HFFc6 (cell line): ENCODE measurements at places on chromosomes 1 and 21.
A peak's percentile ranks its signal among the peaks of the same experiment; 100 is the strongest.

DNA sequence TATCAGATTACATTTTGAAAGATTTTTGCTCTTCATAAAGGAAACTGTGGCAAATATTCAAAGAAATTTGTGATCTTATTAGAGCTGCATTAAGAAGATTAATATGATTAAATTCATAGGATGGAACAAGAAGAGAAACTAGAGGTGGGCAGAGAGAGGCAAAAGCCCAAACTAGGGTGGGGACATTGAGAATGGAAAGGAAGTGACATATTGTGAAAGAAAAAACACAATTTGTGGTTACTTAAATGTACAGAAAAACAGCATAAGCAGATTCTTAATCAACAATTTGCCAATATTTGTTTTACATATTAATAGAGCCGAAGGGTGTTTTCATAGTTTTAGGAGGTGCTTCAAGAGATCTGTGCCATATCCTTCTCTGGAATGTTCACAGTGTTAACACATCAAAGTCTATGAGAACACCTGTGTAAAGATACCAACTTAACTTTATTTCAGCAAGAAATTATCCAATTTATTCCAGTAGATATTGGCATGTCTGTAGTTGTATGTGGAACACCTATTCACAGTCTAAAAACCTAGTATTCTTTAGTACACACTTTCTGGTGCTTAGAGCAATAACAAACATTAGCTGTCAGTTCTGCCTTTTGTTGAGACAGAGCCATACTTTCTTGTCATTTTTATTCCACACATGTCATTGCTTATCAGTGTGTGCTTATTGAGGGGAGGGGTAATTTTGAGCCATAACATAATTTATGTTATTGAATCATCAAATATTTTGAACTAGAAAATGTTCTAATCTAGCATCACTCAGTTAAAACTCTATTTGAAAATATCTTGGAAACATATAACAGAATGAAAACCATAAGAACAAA is 401.5 kb downstream of the PTPRC start:
- DNase-seq, result no peak
- H3K27me3 ChIP-seq, result no peaks in the 10 kb centered on the region; the same call in 1 of the 2 replicates
- H3K36me3 ChIP-seq, result no peaks in the 10 kb centered on the region
- no peak overlapping the region for H3K4me3 ChIP-seq
- H3K27ac ChIP-seq, result no peak overlapping the region

DNA sequence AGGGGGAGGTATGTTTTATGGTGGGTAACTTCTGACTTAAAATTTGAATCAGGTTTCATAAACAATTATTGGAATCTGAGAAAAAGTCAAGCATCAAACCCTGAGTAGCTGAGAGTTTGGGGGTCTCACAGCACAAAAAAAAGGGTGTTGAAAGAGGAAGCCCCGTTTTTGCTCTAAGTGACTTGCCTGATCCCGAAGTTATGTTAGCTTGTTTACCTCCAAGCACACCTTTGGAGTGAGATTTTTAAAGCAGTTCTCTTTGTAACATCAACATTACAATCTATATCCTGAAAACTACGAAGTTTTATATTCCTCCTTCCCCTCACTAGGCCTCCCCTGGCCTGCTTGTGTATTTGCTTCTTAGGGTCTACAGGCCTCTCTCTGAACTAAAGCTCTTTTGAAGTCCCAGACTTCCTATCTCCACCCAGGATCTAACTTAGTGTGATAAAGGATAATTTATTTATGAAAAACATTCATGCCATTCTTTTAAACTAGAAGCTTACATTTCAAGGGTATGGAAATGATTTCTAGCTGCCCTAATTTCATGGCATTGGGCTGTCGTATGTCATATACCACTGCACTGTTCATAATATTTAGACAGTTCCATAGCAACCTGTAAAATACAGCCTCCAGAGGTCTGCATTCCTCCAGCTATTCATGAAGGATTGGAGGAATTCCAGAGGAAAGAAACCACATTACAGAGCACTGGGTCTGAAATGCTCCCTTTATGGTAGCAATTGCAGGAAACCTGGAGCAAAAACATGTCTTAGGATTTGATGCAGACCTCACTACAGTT is 36.1 kb upstream of the RGS1 start:
- H3K27me3 ChIP-seq, result peaks cover 2% of the 10 kb centered on the region
- peak overlapping the region; percentile 51 for H3K4me3 ChIP-seq
- peak; percentile 98 for DNase-seq
- no peaks in the 10 kb centered on the region for H3K36me3 ChIP-seq

DNA sequence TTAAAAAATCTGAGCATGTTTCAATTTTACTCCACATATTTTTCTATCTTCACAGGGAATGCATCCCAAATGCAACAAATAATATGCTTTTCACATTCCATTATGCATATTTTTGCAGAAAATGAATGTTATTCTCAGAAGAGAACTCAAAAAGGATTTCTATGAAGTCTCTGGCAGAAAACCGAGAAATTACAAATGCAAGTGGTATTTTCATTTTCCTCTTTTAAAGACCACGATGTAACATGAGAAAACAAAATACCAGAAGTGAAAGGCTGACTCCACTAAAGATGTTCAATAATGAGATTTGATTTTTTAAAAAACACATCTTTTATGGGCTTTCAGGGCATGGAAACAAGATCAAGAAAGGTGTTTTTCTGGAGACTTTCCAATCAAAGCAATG is 5.0 kb upstream of the PDC start:
- DNase-seq, result no peak
- H3K4me1 ChIP-seq, result peaks cover 7% of the 10 kb centered on the region
- H3K4me3 ChIP-seq, result no peak overlapping the region
- no peaks in the 10 kb centered on the region; the same call in 1 of the 2 replicates for H3K27me3 ChIP-seq
- H3K27ac ChIP-seq, result no peak overlapping the region

DNA sequence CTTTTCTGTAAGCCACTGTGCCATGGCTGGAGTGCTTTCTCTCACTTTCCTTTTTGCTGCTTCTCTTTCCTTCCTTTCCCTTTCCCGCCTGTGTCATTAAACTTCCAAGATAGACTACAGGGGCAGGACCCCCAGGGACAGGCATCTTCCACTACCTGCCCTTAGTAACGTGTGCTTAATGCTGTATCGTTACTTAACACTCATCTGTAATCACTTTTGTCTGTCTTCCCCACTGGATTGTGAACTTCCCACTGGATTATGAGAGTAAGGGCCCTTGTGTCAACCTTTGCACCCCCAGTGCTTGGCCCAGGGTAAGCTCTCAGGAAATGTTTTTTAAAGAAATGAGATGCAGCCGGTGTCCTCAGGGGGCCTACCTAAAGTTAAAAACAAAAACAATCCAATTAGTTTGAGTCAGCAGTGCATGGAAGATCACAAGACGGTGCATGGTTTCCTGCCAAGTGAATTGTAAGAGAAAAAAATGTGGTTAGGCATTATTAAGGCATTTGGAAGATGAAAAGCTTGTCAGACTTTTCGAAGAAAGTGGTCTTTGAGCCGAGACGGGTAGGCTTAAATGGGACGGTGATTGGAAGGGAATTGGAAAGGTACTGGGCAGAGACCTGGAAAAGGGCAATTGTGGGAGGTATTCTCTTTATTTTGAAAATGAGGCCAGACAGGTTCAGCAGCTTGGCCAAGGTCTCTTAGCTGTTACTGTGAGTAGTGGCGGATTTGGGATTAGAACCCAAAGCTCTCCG is 958 bp downstream of the LYPLAL1 start:
- peaks cover 30% of the 10 kb centered on the region for H3K4me1 ChIP-seq
- DNase-seq, result peak; percentile 71
- no peaks in the 10 kb centered on the region for H3K27me3 ChIP-seq
- H3K36me3 ChIP-seq, result peaks cover 14% of the 10 kb centered on the region

- no peaks in the 10 kb centered on the region; the same call in 1 of the 2 replicates for H3K36me3 ChIP-seq
- no peaks in the 10 kb centered on the region; the same call in 1 of the 2 replicates for H3K27me3 ChIP-seq
- H3K4me1 ChIP-seq, result peaks cover 33% of the 10 kb centered on the region
- DNase-seq, result peak; percentile 87
- peak overlapping the region; percentile 39; the same call in 1 of the 2 replicates for H3K4me3 ChIP-seq
- peak overlapping the region; percentile 81 for H3K27ac ChIP-seq
Measured at GRCh38 chr1:99465176-99465900, 180.6 kb upstream of the PALMD start.

DNA sequence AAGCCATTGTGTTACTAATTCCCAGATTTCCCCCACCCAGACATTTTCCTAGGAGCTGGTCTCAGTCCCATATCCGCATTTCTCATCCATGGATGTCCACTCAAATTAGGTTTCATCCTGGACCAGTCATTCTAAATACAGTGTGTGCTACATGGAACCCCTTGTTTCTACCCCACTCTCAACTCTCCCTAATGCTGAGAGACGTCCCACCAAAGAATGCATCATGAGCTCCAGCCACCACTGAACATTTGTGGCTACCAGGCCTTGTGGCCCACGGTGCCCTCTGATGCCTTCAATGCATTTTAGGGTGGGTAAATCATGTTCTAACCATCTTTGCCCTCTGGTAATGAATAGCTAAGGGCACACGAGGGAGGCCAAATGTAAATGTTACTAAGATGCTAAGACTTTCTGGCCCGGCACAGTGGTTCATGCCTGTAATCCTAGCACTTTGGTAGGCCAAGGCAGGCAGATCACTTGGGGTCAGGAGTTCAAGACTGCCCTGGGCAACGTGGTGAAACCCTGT is 13.3 kb upstream of the RAB42 start:
- H3K36me3 ChIP-seq, result peaks cover 42% of the 10 kb centered on the region
- no peak for DNase-seq
- H3K27ac ChIP-seq, result peak overlapping the region; percentile 68
- H3K4me1 ChIP-seq, result peaks cover 44% of the 10 kb centered on the region
- peak overlapping the region; percentile 29 for H3K4me3 ChIP-seq
- H3K27me3 ChIP-seq, result peaks cover 12% of the 10 kb centered on the region

- H3K27ac ChIP-seq, result peak overlapping the region; percentile 84
- peaks cover 7% of the 10 kb centered on the region for H3K36me3 ChIP-seq
- H3K4me3 ChIP-seq, result peak overlapping the region; percentile 93
- peaks cover 50% of the 10 kb centered on the region for H3K4me1 ChIP-seq
- H3K27me3 ChIP-seq, result peaks cover 6% of the 10 kb centered on the region
Measured at GRCh38 chr1:15684468-15685291, 560 bp downstream of the PLEKHM2 start.

- no peak for DNase-seq
- H3K4me1 ChIP-seq, result no peaks in the 10 kb centered on the region
- H3K27ac ChIP-seq, result no peak overlapping the region
- H3K27me3 ChIP-seq, result peaks cover 69% of the 10 kb centered on the region
- no peaks in the 10 kb centered on the region for H3K36me3 ChIP-seq
Measured at GRCh38 chr1:6163191-6163972, 16.7 kb downstream of the CHD5 start.

- H3K36me3 ChIP-seq, result no peaks in the 10 kb centered on the region
- H3K4me1 ChIP-seq, result no peaks in the 10 kb centered on the region
- H3K27me3 ChIP-seq, result peaks cover 33% of the 10 kb centered on the region
- DNase-seq, result no peak
- H3K27ac ChIP-seq, result no peak overlapping the region
Measured at GRCh38 chr1:9025449-9025848, 774 bp downstream of the SLC2A7 start.

GRCh38 chr1:190168116-190168892 is 309.4 kb downstream of the BRINP3 start:
- no peaks in the 10 kb centered on the region for H3K4me1 ChIP-seq
- H3K27ac ChIP-seq, result no peak overlapping the region
- no peak for DNase-seq
- no peaks in the 10 kb centered on the region for H3K36me3 ChIP-seq

GRCh38 chr1:155776414-155776813 is 80.6 kb downstream of the GON4L start:
- H3K36me3 ChIP-seq, result peaks cover 34% of the 10 kb centered on the region
- peaks cover 5% of the 10 kb centered on the region; the same call in 1 of the 2 replicates for H3K4me1 ChIP-seq
- H3K4me3 ChIP-seq, result no peak overlapping the region

DNA sequence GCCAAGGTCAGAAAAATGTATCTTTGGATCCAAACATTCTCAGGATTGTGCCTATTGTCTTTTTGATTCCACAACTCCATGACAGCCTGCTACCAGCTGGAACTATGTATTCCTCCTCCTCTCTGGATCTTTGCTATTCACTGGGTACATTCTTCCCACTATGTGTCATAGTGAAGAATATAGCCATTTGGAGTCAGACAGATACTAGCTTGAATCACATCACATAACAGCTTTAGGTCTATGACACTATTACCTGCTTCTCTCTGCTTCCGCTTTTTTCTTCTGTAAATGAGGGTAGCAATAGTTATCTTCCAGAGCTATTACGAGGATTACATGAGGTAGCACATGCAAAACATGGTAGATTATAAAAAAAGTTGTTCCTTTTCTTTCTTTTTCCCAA is 5.4 kb upstream of the EXO1 start:
- H3K4me3 ChIP-seq, result peak overlapping the region; percentile 19
- no peaks in the 10 kb centered on the region for H3K36me3 ChIP-seq

DNA sequence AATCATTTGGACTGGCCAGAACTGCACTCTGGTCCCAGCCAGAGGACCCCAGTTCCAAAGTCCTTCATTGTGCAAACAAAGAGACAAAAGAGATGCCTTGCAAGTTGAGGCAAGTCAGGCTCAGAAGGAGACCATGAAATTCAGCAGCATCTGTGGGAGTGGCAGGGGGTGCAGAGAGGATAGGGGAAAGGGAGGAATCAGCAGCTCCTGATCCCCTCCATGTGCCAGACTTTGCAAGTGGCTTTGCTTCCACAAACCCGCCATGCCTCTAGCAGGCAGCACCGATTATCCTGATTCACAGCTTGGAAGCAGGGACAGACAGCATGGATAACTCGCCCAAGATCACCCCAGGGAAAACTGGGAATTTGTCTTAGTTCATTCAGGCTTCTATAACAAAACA is 2.1 kb upstream of the CAPN9 start:
- no peak overlapping the region for H3K4me3 ChIP-seq
- H3K27ac ChIP-seq, result no peak overlapping the region
- peaks cover 8% of the 10 kb centered on the region; the same call in 1 of the 2 replicates for H3K4me1 ChIP-seq
- peaks cover 2% of the 10 kb centered on the region for H3K27me3 ChIP-seq

- H3K4me3 ChIP-seq, result no peak overlapping the region
- no peak for DNase-seq
- H3K27me3 ChIP-seq, result no peaks in the 10 kb centered on the region
- H3K36me3 ChIP-seq, result peaks cover 8% of the 10 kb centered on the region; the same call in 1 of the 2 replicates
- no peaks in the 10 kb centered on the region for H3K4me1 ChIP-seq
Measured at GRCh38 chr1:92314024-92314423, 15.2 kb downstream of the RPAP2 start.

DNA sequence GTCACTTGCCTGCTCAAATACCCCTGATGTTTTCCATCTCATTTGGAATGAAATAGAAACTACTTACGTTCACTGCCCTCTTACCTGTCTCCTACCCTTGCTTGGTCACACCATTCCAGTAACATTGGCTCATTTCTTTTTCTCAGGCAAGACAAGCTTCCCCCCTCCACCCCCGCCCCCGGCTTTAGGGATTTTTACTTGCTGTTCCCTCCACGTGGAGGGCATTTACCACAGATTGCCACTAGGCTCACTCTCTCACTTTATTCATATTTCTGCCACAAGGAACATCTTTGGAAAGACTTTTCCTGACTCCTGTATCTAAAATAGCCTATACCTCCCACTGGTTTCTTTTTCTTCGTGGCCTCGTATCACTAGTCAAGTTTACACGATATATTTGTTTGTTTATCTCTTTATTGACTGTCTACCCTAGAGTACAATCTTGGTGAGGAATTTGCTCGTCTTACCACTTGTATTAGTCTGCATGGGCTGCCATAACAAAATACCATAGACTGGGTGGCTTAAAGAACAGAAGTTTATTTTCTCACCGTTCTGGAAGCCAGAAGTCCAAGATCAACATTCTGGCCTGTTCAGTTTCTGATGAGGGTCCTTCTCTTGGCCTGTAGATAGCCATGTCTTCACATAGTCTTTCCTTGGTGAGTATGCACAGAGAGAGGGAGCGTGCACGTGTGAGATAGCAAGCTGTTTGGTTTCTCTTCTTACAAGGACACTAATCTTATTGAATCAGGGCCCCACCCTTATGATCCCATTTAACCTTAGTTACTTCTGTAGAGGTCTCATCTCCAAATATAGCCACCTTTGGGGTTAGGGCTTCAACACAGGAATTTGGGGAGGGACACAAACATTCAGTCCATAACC is 126.2 kb downstream of the NRDC start:
- no peak overlapping the region for H3K4me3 ChIP-seq
- peaks cover 15% of the 10 kb centered on the region for H3K4me1 ChIP-seq
- H3K27me3 ChIP-seq, result no peaks in the 10 kb centered on the region; the same call in 1 of the 2 replicates
